Stimulated activated CD8-positive, alpha-beta memory T cell treated with anti-CD3 and anti-CD28 coated beads, Interleukin-4, amount 100 ng/mL, for 24 hours (primary cell): ENCODE measurements at places on chromosomes 3 and 15.
A peak's percentile ranks its signal among the peaks of the same experiment; 100 is the strongest.

GRCh38 chr3:52079958-52080357 lies 23.6 kb upstream of the DUSP7 start:
- no peak for DNase-seq

DNA sequence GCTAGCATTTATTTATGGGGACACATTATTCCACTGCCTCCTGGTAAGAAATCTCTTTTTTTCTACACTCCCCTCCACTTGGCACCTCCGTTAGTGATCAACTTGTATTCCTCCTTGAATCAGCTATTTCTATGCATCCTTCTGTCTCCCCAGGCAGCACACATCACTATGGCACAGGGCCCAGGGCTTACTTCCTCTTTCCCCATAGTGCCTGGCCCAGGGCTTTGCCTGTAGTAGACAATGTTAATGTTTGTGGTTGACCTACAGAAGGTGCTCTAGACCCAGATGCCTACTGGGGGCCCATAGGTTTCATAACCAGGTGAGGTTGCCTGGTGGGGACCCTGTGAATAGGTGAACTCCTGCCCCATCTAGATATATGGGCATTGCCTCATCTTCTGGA lies 44.9 kb downstream of the EPHB1 start:
- no peak for DNase-seq

DNA sequence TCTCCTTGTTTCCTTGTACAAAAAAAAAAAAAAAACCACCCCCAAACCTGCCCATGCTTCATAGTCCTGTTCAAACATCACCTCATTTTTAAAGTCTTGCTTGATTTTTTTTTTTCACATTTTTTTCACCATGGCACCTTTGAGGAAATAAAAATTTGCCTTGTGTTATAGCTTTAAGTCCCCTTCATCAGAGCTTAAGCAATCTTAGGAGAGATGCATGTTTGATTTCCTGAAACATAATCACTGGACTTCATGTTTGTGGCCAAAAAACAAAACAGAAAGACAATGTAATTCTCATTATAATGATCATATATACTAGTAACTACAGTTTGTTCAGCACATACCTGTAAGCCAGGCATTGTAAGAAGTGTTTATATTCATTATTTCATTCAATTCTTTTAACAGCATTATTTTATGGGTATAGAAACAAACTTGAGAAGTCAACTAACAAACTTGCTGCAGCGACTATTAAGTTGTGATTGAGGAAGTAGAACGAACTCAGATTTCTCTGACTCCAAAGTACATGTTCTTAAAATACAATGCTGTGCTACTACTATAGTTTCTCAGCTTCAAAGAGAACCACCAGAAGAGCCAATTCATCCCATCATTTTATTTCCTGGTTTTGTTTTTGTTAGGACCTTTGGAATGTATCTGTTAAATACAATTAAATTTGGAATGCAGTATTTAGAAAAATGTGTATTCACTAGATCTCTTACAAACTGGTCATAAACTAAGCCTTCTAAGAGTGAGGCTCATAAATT lies 203.8 kb downstream of the TCF12 start:
- DNase-seq: no peak

GRCh38 chr3:43410592-43410991 lies 124.3 kb downstream of the SNRK start:
- DNase-seq: no peak

DNA sequence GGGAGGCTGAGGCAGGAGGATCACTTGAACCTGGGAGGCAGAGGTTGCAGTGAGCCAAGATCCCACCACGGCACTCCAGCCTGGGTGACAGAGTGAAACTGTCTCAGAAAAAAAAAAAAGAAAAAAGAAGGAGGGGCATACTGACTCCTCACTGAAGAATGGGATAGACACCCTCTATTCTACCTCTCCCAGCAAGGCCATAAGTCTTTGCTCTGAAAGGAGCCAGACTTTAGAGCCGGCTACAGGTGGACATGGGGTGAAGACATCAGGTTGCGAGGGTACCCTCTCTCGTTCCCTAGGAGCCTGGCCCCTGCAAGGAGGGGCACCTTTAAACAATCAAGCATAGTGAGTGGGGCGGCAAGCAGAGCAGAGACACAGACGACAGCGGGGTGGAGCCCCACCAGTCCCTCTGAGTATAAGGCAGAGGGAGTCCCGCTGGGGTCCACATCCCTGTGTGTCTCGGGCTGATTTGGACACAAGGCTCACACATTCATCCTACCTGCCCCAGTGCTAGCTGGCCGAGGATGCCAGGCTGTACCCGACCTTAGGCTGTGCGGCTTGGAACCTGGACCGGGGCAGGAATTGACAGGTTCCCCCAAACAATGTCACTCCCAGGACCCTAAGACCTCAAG lies 1.1 kb downstream of the GRAMD2A start:
- DNase-seq: no peak

DNA sequence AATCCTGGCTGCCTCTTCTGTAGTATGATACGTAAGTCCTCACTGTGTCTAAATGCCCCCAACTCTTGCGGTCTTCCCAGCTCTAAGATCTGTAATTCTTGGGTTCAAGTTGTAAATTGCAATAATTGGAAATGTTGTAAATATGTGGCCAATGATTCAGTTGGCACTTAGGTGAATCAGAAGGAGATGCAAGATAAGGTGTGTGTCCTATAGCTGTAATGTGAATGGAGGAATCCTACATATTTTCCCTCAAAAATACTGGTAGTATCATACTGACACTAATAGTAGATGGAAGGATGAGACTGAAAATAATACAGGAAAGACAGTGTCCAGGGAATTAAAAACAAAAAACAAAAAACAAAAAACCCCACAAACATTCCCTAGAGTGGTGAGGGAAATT lies 3.5 kb upstream of the ST3GAL6 start:
- no peak for DNase-seq

GRCh38 chr3:138890555-138891187 lies 55.9 kb upstream of the PIK3CB start:
- no peak for DNase-seq

GRCh38 chr3:194067949-194068362 lies 68.0 kb upstream of the HES1 start:
- DNase-seq: no peak

GRCh38 chr15:52178765-52179164 lies 12.4 kb downstream of the GNB5 start:
- DNase-seq: no peak

DNA sequence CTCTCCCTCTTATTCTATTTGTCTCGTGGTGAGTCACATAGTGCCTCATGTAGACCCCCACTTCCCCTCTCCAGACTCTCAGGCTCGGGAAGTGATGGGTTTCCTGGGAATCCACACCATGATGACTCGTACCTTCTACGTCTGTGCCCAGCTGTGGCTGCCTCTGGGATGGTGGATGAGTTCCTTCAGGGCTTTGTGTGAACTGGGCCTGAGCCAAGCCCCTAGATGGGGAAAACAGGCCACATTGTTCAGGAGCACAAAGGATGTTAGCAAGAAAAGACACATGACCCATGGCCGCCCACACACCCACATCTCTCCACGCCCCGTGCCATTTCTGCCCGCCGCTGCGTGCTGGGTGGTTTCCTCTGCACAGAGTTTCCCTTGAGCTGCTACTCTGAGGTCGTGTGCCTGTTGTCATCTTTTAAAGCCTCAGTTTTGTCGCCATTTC lies 10.5 kb downstream of the ISG20 start:
- peak; percentile 78 for DNase-seq

DNA sequence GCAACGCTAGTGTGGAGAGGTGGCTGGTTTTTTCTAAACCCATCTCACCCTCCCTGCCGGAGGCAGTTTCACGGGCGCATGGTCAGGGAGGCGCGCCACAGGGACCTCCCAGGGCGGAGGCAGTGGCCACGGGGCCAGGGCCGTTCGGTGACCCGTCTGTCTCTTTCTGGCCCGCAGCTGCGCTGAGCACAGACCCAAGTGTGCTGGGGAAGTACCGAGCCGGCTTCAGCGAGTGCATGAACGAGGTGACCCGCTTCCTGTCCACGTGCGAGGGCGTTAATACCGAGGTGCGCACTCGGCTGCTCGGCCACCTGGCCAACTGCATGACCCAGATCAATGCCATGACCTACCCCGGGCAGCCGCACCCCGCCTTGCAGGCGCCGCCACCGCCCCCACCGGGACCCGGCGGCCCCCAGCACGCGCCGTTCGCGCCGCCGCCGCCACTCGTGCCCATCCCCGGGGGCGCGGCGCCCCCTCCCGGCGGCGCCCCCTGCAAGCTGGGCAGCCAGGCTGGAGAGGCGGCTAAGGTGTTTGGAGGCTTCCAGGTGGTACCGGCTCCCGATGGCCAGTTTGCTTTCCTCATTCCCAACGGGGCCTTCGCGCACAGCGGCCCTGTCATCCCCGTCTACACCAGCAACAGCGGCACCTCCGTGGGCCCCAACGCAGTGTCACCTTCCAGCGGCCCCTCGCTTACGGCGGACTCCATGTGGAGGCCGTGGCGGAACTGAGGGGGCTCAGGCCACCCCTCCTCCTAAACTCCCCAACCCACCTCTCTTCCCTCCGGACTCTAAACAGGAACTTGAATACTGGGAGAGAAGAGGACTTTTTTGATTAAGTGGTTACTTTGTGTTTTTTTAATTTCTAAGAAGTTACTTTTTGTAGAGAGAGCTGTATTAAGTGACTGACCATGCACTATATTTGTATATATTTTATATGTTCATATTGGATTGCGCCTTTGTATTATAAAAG lies 1.8 kb downstream of the HES1 start:
- peak; percentile 19 for DNase-seq

DNA sequence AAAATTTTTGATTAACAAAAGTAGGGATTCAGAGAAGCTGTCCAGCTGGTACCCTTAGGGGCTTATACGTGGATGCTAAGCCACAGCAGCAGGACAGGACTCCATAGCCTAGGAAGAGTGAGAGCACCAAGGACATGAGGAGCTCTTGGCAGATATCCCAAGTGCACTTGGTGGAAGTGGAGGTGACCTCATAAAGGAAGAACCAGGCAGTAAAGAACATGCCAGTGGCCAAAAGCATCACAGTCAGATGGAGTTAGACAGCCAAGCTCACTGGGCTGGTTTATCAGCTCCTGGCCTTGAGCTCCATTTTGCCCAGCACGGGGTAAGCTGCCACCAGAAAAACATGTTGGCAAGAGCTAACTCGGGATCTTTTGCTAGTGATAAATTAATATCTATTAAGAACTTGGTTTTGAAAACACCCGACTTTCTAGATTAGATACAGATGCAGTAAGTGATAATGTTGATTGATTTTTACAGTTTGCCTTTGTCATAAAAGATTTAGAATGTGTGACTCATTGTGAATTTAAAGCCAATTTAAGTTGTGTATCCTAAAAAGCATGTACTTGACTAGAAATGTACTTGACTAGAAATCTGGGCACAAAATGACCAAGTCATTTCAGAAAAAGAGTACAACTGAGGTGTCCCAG lies 108.0 kb downstream of the CMSS1 start:
- DNase-seq: no peak

GRCh38 chr3:100796556-100796955 lies 87.3 kb downstream of the TFG start:
- no peak for DNase-seq

DNA sequence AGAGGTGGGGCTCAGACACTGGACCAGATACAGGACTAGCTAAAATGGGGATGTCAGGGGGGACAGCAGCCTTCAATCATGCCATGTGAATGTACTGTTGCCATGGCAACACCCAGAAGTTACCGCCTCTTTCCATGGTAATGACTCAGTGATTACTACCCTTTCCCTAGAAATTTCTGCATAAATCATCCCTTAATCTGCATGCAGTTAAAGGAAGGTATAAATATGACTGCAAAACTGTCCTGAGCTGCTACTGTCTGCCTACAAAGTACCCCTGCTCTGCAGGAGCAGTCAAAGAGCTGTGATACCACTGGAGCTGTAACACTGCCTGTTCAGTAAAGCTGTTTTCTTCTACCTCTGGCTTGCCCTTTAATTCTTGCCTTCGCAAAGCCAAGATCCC lies 168.2 kb downstream of the PEAK1 start:
- no peak for DNase-seq

GRCh38 chr3:152834776-152835600 lies at the start of gene P2RY1:
P2RY1 (plus strand) TSS chr3:152835131; CDS start chr3:152835783, 652 bp downstream.
- peak; percentile 2 for DNase-seq

- no peak for DNase-seq
Measured at GRCh38 chr3:31448035-31448881, 84.5 kb upstream of the STT3B start.

DNA sequence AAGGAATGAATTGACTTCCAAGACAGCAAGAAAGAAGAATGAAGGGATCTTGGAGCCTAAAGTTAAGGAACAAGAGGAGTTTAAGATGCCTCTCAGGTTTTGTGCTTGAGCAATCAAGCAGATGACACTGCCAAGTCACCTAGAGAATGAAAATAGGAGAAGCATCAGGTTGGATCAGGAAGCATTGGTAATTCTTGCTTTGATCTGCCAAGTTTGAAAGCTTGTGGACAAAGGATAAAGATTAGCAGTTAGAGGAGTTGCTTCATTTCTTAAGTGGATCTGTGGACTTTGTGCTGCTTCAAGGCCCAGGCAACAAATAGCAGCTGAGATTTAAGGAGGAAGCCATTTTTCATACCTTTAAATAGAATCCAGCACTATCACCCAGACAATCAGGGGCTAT lies 35.6 kb downstream of the FRMD5 start:
- no peak for DNase-seq

- no peak for DNase-seq
Measured at GRCh38 chr15:32091505-32092380, 61.4 kb downstream of the CHRNA7 start.

DNA sequence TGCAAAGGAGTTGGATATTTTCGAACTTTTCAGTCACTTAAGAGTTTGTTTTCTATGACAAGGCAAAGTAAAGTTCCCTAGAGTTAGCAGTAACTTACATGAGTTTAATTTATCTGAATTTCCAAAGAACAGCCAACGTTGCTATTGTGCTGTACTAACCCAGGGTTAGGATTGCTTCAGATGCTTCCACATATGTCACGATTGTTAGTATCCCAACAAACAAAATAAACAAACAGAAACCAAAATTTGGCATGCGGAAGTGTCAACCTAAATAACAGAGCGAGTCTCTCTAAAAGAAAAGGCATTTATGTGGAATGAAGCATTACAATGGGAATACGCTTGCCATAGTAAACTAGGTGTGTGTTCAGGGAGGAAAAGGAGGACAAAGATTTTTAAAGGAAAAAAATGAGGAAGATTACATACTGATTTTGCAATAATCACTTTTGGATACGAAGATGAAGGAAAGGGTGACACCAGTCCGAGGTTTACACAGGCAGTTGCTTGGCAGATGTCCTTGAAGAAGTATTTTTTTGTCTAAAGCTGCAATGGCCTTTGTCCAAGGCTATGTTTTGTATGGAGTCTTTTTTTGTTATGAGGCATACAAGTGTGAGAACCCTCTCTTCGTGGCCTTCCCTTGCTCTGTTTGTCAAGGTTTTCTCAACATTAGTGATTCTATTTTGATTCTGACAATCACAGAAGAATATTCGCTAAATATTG lies 267.9 kb downstream of the GABRG3 start:
- DNase-seq: no peak

GRCh38 chr3:127431066-127431465 lies 143.2 kb upstream of the PRR20G start:
- no peak for DNase-seq

DNA sequence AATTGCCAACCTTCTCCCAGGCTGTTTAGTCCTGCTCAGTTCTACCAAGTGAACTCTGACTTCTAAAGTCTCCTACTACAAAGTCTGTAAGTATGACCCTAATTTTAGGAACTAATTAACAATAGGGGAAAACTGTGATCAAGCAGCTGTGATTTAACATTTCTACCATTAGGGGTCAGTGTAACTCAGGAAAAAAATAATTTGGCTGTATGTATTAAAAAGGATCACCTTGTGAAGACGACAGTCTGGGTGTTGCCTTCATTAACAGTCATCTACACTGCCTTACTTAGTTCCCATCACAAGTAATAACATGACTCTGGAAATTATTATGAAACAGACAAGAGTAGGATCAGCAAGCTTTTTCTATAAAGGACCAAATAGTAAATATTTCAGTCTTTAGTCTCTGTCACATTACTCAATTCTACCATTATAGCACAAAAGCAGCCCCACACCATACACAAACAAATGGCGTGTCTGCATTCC lies 4.2 kb upstream of the NPHP3 start:
- DNase-seq: no peak
